ENCODE measurements at places on chromosomes 2 and 18. TPM values are rescaled to one million over a fixed set of nuclear protein-coding genes. Genes with fewer than 3 reads are reported as not detected.

FAM228A gene
- total RNA-seq, result not detected

CFAP221 gene
- total RNA-seq, result not detected

DNA sequence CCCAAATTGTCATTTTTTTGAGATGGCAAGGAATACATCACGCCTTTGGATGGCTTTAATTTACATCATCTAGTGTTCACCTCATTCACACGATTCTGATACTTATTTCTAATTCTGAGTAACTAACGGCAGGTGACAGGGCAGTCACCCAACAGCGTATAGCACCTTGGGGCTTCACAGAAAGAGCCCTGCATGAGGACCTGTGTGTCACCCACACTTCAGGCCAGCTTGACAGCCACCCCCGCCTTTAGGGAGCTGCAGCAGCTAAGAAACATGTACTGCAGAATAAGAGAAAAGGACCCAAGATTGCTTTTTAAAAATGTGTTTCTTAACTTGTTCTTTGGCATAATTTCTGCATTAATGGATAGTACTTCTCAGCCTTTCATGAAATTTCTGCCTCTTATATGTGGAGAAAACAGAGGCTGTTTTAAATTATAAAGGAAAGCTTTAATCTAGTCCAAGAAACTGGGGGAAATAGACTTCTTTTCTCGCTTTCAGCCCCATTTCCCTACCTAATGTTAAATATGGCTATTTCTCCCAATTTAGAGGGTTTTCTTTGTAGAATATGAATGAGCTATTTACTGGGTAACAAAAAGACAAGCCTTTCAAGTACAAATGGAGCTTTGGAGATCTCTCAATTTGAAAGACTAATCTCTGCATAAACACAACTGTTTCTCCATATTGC lies 245.1 kb downstream of the LDLRAD4 start:
- DNase-seq, result no peak

- no peak for DNase-seq
Observed at GRCh38 chr2:56117764-56118163, 66.0 kb upstream of the CCDC85A start.

CASP10 gene
- 12.7 TPM for total RNA-seq

DNA sequence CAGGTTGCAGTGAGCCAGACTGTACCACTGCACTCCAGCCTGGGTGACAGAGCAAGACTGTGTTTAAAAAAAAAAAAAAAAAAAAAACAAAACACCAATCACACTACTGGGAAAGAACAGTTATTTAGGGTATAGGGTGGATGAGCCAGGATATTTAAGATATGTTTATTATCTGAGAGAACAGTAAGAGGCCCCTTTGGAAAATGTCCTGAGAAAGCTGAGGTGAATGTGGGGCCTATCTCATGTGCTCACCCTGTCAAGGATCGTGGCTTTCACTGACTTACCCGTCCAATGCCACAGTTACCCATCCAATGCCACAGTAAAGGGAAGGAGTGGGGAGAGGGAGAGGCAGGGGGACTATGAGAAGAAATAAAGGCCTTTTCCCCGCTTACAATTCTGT lies 19.9 kb upstream of the ENOSF1 start:
- no peak for DNase-seq

GRCh38 chr18:24656551-24657443 lies 196.4 kb downstream of the HRH4 start:
- no peak for DNase-seq

DNA sequence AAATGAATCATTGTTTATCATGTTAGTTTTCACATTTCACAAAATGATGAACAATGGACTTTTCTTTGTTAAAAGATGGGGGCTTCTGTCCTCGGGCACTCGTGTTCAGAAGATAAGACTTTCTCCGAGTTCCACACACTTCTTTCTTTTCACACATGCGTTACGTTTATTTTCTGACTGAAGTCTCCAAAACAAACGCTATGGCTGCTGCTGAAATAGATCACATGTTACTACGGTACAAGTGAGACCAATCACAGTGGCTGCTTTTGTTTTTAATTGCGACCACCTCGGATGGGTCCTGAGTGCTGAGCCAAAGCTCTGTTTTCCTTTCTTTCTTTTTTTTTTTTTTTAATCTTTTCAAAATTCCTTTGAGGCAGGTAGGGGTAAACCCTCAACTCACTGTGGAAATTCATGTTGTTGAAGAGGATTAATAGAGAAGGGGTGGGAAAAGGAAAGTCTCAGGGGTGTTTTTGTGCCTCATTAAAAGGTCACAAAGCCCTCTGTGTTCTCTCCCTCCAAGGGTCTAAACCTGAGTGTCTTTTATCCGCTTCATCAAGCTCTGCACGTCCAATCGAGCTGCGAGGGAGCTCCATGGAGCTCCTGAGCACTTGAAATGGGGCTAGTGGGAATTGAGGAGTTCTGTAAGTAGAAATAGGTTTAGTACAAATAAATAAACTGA lies 48.2 kb downstream of the ARL4C start:
- peak; percentile 67 for DNase-seq

TXNDC2 gene
- total RNA-seq, result not detected

- DNase-seq, result no peak
Observed at GRCh38 chr2:100320547-100321178, 1.6 kb downstream of the LONRF2 start.

- no peak for DNase-seq
Observed at GRCh38 chr2:121360566-121361300, 75.7 kb upstream of the TFCP2L1 start.

GRCh38 chr2:34738691-34739090 lies 1139.6 kb upstream of the FAM98A start:
- no peak for DNase-seq

DNA sequence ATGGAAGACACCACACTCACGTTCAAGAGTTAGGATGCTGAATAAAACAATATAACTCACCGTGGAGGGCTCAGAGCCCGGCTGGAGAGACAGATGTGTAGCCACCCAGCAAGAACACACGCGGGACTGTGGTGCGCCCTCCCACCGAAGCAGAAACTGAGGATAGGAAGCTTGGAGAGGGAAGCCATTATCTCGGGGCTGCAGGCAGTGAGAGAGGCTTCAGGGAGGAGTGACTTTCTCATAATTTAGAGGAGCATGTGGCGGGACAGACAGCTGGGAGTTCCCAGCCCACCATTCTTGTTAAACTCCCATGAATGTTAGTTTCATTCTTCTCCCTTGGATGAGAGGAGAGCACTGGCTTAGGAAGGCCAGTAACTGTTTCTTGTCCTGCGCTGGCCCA lies 96.4 kb downstream of the MAPRE2 start:
- DNase-seq, result no peak

ACTG2 gene
- not detected for total RNA-seq

DNA sequence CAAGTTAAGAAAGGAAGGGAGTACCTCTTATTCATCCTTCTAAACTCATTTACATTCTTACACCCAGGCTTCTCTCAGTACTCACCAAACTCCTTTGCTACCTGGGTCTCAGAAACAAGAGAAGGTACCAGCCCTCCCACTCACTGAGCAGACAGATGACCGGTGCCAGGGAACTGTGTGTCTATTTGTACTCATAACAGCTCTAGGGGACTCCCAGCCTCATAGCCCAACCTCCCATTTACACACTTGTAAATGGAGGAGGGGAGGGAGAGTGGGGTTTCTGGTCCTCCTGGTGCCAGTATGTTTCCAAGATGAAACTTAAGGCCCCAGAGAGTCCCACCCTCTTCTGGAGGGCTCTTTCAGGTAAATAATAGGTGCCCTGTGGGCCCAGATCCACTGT lies 42.8 kb upstream of the SIGLEC15 start:
- no peak for DNase-seq

UGT1A4 gene
- not detected for total RNA-seq

All from activated CD4-positive, alpha-beta T cell treated with anti-CD3 and anti-CD28 coated beads, Interleukin-2, amount 10 ng/mL, durations not matched to agents 24 days and 14 days (primary cell).